HS-27A (cell line): ENCODE measurements at places on chromosomes 1 and 21.
A peak's percentile ranks its signal among the peaks of the same experiment; 100 is the strongest.

GRCh38 chr1:168833801-168834224 is 104.8 kb upstream of the DPT start:
- DNase-seq, result no peak

DNA sequence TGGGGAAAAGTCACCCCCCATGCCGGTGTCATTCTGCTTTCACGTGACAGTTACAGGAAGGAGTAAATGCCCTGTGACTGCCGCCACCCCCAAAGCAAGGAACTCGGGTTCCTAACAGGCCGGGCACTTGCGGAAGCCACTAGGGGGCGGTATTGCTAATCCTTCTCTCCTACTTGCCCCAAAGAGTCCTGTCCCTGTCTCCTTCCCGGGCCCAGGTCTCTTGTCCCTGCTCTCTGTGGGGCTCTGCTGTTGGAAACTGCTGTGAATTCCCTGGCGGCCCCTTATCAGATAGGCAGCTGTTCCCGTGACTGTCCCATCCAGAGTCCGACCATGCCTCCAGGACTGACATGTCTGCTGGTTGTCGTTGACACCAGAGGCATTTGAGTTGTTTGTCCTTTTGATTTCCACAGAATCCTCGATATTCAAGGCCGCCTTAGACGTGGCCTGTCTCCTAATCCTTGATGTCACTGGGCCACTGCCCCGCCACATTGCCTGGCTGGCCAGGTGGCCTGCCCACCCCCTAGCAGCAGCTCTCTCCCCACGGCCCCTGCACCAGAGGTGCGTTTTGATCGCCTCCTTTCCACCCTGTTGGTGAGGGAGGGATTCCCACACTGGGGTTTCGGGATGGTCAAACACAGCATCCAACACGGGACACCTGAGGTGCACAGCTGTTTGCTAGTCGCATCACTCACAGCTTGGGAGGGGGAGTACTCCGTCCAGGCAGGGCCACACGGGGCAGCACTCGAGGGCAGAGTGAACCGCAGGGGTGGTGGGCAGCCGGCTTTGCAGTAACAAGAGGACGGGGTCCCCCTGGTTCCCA is 37.3 kb downstream of the CHAF1B start:
- no peak for DNase-seq

- DNase-seq, result no peak
These were observed 476 bp downstream of the AXDND1 start for GRCh38 chr1:179366093-179366800.

GRCh38 chr1:41416552-41417334 is 55.5 kb downstream of the FOXO6 start:
- DNase-seq, result peak; percentile 68

- DNase-seq, result no peak
These were observed 127.3 kb downstream of the HHAT start for GRCh38 chr1:210455840-210456603.

GRCh38 chr1:48422009-48422408 is 50.0 kb downstream of the SPATA6 start:
- DNase-seq, result no peak

DNA sequence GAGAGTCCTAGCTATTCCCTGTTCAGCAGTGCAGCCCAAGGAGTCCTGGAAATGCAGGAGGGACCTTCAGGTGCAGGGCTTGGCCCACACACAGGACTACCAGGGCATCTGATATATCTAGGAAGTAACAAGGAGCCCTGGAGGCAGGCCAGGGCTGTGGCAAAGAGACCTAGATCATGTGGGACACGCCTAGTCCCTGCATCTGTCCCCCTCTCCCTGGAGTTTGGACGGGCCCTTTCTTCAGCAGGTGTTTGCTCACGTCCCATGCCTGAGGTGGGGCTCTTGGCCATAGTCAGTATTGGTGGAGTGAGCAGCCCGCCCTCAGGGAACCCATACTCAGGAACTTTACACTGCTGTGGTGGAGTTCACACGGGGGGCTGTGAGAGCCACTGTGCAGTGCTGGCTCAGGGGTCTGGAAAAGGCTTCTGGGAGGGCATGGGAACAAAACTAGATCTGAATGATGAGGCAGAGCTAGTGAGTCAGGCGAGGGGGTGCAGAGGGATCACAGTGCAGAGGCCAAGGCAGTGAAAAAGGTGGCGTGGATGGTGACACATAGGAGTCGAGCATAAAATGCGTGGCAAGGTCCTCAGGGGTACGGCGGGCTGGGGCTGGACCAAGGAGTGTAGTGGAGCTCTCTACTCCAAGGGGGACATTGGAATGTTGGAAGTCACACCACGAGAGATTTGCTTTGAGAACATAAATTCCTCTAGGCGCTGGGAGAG is 25.6 kb downstream of the TMEM53 start:
- DNase-seq, result no peak

DNA sequence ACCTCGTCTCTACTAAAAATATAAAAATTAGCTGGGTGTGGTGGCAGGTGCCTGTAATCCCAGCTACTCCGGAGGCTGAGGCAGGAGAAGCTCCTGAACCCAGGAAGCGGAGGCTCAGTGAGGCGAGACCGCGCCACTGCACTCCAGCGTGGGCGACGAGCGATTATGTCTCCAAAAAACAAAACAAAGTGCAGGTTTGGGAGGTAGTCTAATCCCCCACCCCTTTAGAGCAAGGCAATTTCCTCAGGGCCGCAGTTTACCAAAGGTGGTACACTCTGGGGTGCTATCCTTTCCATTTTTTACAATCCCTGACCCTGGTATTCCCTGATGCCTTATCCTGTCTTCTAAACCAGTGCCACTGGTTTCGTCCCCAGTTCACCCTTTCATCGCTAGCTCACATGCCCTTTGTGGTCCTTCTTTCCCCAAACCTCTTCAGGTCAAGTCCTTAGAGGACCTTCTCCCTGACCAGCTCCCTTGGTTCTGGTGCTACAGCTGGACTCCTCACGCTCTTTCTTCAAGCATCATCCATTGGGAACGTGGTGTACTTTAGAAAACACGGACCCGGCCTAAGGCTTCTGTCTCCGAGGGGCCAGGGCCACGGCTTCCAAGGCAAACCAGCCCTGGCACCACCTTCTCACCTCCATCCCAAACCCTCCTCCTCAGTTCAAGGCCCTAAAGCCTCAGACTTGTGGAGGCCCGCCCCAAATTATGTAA is 873 bp downstream of the IFT25 start:
- DNase-seq, result no peak

DNA sequence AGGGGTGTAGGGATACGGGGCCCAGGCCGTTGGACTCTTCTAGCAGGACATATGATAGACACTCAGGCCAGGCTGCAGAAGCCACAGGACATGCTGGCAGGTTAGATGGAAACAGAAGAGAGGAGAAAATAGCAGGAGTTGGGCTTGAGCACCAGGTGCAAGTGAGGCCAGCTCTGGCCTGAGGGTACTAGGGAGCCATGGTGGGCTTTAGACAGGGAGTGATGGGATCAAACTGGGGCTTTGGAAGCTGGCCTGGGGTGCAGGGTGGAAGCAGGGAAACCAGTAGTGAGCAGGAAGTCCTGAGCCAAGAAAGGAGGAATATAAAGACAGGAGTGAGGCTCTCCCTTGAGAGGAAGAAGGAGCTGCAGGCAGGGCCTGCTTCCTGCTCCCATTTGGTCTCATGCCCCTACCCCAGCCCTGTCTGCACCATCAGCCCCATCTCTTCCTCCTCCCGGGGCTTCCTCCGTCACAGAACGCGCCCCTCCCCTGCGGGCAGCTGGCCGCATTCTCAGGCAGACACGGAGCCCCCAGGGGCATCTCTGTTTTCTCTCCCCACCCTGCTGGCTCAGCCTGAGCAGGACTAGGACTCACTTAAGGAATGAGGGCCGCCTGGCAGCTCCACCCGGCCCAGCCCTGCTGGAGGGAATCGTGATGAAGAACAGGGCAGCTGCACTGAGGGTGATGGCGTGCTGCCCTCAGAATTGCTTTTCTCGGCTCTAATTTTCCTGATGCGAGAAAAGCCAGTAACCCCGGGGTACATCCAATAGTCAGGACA is 165.5 kb upstream of the TMEM51 start:
- no peak for DNase-seq
